Pancreas (tissue), 10 donors: ENCODE measurements at places on chromosomes 11 and 22.

- no peak for DNase-seq
Measured at GRCh38 chr11:126165757-126166156, 45.7 kb downstream of the RPUSD4 start.

DNA sequence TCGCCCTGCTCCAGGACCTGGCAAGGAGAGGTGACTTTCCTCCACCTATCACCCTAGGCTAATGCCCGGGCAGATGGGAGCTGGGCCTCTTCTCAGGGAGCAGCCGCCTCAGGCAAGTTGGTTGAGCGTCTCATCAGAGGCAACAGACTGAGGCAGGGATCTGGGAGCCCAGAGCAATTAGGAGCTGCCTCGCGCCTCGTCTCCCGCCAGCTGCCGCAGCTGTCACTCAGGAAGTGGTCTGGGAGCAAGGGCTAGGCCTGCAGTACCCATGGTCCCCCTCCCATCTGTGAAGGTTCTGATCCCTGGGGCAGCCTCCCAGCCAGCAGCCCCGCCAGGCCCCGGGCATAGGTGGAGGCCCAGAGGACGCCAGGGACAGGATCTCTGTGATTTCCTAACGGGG lies 4.6 kb upstream of the CABP7 start:
- no peak for DNase-seq

GRCh38 chr11:121257976-121258375 lies 34.6 kb upstream of the SC5D start:
- DNase-seq: no peak

GRCh38 chr11:116499396-116500003 lies 273.3 kb downstream of the BUD13 start:
- DNase-seq: peak; percentile 28

GRCh38 chr22:39446239-39446721 lies 10.5 kb upstream of the MGAT3 start:
- peak; percentile 35 for DNase-seq
